ENCODE measurements at places on chromosomes 1 and 21.

DNA sequence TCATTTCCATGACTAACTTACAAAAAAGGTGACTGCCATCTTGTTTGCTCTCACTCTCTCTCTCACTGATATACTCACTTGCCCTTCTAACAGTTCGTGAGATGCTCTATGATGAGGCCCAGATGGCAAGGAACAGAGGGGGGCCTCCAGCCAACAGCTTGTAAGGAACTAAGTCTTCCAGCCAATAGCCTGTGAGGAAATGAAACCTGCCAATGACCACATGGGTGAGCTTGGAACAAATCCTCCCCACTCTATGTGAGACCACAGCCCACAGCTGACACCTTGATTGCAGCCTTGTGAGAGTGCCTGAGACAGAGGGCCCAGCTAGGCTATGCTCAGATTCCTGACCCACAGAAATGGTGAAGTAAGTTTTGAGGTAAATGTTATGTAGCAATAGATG, 153.7 kb downstream of the HHIPL2 start:
- DNase-seq = no peak

DNA sequence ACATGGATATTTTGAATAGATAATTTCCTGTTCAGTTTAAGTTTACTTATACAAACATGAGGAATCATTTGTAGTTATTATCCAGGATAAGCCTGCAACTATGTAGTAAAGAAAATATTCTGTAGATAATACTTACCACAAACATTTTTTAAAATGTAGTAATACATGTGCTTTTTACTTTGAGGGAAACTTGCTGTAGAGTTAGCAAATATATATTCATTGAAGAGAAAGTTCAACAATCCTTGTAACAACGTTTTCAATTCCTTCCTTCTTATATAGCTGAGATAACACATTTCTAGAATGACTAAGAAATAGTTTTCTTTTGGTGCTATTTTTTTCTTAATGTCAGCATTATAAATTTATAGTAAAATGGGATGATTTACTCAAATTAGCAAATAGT, 664.6 kb upstream of the ADAMTS5 start:
- DNase-seq = no peak

DNA sequence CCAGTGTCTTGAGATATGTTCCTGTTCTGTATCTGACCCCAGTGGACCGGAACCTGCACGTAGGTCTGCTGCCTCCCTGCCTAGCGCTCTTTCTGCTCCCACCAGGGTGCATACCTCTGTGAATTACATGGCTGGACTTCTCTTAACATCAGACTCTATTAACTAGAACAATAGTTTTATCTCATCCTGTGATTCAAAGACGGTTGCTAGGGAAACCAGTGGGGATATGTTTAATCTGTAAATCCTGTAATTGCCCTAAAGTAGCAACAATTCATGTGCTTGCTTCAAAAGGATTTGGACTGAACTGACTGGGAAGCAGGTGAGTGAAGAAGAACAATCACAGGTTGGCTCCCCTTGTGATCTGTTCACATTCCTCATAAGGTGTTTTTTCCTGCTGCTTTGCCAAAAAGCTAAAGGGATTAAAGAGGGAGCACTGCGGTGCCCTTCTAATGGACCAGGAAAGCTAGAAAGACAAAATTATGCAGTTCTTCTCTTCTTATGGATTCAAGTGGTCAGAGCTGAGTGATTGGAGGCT, 52.7 kb upstream of the DIRAS3 start:
- DNase-seq = no peak

- peak; percentile 82 for DNase-seq
These were observed 360 bp upstream of the PRDX6 start for GRCh38 chr1:173476665-173477285.

GRCh38 chr1:154324669-154325582, at the start of gene ATP8B2:
ATP8B2 (plus strand) TSS chr1:154325525; CDS start chr1:154328142, 2,617 bp downstream.
- DNase-seq = peak; percentile 77

DNA sequence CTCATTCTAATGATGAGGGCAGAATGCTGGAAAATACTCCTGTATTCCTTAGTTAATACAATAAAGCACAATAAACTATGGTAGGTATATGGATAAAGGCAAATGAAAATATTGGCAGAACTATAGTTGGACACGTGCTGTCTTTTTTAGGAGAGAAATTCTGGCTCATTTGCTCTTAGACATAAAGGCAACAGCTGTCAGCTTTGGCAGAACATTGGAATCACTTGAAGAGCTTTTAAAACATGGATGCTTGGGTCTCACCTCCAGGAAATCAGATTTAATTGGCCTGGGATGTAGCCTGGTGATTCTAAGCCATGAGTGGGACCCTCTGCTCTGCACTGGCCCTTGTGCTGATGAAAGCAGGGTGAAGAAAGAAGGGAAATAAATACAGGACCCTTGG, 9.9 kb downstream of the CRP start:
- no peak for DNase-seq

- DNase-seq = no peak
These were observed 862.7 kb downstream of the PLA2G4A start for GRCh38 chr1:187691439-187691838.

All from stimulated activated CD4-positive, alpha-beta T cell treated with anti-CD3 and anti-CD28 coated beads, Interleukin-4, amount 100 ng/mL, for 1 hour (primary cell).